ENCODE measurements at places on chromosomes 6 and 20.

- DNase-seq: peak; percentile 36
Measured at GRCh38 chr6:71510057-71510713, 221.6 kb downstream of the OGFRL1 start.

- no peak for DNase-seq
Measured at GRCh38 chr6:40509086-40509485, 78.1 kb downstream of the LRFN2 start.

GRCh38 chr6:157823001-157823527 lies at the start of gene SNX9:
Gene SNX9 (plus strand): TSS chr6:157823246. CDS start chr6:157823435, 189 bp downstream.
- DNase-seq: peak; percentile 94

GRCh38 chr6:47680724-47681123 lies 17.7 kb upstream of the ADGRF4 start:
- no peak for DNase-seq

- no peak for DNase-seq
Measured at GRCh38 chr20:34976286-34976685, 20.6 kb downstream of the MYH7B start.

GRCh38 chr6:169170583-169170955 lies 83.1 kb downstream of the THBS2 start:
- DNase-seq: no peak

GRCh38 chr6:161035182-161035980 lies 43.8 kb downstream of the MAP3K4 start:
- no peak for DNase-seq

DNA sequence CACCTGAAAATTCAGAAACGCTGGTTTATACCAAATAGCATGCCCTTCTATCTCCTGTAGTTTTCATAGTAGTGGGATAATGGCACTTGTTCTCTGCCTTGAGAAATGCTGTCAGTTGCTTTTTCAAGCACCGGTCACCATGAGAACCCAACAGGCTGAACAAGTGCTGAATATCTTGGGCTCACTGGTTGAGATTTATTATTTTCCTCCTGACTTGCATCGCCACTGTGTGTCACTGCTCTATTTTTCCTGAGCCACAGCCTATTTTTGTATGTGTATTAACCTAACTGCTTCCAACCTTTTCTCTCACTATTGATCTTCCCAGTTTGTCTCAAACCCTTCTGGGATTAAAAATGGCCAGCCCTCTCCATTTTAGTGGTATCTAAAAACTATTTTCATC lies 71.9 kb downstream of the OPN5 start:
- peak; percentile 24 for DNase-seq

DNA sequence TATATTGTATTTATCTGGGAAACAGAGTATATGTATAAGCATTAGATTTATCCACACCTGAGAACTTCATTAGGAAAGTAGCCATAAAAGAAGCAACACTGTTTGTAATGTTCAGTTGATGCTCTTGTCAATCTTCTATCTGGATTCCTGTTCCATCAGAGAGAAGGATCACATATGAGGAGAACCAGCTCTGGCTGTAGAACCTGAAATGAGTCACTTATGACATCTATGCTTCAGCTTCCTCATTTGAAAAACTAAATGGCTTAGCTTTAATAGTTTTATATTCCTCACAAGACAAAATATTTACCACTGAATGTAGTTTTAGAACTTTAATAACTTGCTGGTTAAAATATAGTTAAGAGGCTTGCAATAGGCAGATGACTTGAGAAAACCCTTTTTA lies 144.7 kb downstream of the TASP1 start:
- DNase-seq: no peak

DNA sequence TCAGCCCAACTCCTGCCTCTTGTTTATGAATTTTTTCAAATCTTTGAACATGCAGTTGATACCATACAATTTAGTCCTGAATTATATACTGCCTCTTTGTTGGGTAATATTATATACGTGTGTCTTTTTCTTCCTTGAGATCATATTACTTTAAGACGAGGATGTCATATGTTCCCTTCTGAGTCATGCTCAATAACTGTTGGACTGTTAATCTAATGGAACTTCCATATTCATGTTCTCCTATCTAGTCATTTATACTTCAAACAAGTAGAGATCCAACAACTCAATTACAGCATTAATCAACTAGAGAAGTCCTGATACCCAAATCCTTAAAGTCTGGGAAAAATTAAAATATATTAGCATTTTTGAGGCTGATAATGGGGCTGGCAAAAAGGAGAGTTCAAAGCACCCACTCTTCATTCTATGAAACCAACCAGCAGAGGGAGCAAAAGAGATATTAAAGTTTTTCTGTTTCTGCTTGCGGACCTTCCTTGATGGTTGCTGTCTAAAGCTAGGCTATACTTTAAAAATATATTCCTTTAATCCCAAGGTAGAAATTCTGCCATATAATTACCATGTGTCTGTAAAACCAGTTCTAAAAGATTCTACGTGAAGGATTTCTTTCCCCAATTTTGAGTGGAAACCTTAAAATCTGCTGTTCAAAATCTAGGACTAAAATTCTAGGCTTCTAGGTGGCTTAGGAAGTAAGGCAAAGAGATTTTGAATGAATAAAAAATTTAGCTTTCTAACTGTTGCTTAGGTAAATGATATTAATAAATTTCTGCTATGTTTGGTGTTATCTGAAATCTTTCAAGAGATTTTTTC lies 498.9 kb downstream of the BCKDHB start:
- DNase-seq: peak; percentile 67

DNA sequence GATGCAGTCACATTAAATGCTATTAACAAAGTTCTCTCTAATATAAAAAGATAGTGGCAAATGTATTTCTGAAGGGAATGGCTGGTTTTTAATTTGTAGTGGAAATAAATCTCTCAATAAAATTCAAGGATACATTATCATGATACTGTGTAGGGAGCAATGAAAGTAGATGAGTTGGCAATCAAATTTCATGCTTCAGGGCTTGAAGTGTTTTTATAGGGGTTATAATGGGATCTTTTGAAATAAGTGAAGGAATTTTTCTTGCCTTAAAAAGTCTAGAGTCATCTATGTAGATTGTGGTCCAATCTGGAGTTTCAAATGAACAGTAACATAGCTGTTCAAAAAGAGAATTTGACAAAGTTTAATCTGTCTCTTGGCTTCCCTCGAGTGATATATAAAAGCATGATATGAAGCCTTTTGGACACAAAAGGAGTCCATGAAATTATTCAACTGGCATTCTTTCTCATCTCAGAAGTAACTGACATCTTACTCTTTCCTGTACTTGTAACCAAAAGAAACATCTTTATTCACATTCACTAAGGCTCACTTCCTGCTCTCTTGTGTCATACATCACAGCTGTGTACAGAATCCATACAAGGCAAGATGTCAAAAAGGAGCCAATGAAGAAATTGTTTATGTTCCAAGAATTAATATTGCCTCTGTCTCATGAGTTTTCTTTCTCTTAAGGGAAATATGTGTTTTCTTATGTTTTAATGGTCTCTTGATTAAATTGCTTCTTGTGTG lies 591.0 kb upstream of the GJE1 start:
- peak; percentile 17 for DNase-seq

GRCh38 chr6:53828966-53829697 lies 34.3 kb downstream of the LRRC1 start:
- no peak for DNase-seq

DNA sequence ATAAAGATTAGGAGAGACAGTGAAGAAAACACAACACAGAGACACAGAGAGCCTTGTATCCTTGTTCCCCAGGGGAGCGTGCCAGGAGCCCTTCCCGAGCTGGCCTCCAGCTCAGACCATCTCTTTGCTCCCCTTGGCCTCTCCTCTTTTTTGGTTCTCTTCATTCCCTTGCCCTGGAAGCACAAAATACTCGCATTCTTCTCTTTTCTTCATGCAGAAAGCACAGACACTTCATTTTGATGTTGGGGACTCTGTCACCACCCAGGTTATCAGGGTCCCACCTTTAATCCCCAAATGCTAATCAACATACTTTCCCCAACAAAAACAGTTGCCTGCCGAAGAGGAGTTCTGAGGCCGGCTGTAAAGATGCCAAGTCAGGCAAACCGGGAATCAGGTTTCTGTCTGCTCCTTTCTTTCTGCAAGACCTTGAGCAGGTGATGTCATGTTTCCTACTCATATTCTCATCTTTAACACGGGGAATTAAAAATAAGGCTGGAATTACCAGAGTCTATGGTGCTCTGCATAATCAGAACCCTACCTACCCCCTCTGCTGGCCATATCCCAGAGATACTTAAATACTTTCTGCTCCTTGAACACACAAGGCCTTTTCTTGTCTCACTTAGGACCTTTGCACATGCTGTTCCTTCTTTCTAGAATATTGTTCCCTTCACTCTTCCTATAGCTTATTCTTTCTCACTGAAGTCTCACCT lies 21.7 kb downstream of the TGM6 start:
- DNase-seq: peak; percentile 58

DNA sequence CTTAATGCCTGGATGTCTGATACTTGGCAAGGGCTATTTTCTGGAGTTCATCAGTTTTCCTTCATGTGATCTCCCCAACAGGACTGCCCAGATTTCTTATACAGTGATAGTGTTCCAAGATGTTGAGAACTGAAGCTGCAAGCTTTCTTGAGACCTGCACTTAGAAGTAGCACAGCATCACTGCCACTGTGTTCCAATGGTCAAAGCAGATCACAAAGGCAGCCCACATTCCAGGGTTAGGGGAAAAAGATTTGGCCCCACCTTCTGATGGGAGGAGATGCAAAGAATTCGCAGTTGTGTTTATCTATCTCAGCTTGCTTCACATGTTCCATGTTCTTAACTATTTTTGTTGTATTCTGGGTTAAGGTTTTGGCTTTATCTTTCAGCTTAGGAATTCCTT lies 78.2 kb downstream of the GPX5 start:
- no peak for DNase-seq

DNA sequence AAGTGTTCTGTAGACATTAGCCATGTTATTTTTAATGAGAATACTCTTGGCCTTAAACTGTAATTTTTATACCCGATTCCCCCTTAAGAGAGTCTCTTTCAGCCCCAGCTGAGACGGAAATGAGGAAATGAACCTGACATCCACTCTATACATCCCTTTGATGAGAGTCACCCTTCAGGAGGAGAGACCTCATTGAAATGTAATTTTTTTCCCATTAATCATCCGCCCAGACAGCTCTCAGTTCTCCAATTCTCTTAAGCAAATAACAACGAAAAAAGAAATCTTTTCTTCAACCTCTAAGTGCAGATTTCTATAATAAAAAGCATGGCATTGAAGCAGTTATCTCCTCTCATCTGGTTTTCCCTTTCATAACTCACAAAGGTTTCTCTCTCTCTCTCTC lies 243.8 kb upstream of the PMEPA1 start:
- DNase-seq: no peak

DNA sequence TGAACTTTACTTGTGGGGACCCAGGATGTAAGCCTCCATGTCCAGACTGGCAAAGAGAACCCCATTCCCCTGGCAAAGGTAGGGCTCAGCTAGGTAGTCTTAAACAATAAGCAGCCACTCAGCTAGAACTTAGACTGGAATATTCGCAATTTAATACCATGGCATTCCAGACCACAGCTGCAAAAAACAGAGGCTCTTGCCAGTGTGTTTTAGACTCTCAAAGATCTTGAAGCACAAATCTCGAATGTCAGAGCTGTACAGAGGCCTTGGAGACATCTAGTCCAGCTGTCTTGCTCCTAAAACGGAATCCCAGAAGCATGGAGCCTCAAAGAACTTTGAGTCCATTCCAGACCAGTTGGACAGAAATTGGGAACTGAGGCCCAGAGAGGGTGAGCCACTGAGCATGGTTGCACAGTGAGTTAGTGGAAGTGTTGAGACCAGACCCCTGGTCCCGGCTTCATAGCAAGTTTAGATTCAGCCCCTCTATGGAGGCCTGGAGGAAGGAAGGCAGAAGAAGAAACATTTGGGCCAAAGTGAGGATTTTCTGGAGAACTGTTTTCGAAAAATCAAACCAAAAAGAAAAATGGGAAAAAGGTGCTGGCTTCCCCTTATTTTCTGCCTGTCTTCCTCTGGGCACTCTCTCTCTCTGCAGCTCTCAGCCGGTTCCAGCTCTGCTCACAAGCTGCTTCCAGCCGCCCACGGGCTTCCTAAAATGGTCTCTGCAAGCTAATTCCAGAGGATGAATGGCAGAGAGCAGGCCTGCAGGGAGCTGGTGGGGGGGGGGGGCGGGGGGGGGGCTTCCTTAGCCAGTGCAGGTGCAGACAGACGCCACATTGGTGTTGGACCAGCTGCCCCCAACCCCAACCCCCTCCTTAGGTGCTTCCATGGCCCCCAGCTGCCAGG lies 32.4 kb downstream of the AAR2 start:
- DNase-seq: no peak

DNA sequence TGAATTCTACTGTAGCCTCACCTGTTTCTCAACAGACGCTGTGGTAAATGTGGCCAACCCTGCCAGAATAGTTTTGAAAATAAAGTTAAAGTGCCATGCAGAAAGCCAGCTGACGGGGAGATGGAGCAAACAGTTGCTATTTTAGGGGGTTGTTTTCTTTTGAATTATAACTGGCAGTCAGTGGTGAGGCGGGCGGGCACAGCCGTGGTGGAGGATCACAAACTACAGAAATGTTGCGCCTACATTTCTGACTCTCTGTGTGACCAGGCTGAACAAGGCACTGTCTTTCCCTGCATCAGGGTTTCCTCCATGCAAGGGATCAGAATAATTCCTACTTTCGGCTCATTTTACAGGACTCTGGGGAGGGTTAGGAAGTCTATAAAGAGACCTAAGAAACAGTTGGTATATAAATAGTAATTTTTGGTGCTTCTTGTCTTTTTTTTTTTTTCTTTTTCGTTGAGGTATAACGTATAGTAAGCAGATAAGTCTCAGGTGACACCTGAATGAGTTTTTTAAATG lies 17.2 kb downstream of the CHMP4B start:
- no peak for DNase-seq

- DNase-seq: no peak
Measured at GRCh38 chr6:77455271-77455670, 8.0 kb downstream of the HTR1B start.

GRCh38 chr6:163393923-163394322 lies 20.6 kb upstream of the QKI start:
- no peak for DNase-seq

DNA sequence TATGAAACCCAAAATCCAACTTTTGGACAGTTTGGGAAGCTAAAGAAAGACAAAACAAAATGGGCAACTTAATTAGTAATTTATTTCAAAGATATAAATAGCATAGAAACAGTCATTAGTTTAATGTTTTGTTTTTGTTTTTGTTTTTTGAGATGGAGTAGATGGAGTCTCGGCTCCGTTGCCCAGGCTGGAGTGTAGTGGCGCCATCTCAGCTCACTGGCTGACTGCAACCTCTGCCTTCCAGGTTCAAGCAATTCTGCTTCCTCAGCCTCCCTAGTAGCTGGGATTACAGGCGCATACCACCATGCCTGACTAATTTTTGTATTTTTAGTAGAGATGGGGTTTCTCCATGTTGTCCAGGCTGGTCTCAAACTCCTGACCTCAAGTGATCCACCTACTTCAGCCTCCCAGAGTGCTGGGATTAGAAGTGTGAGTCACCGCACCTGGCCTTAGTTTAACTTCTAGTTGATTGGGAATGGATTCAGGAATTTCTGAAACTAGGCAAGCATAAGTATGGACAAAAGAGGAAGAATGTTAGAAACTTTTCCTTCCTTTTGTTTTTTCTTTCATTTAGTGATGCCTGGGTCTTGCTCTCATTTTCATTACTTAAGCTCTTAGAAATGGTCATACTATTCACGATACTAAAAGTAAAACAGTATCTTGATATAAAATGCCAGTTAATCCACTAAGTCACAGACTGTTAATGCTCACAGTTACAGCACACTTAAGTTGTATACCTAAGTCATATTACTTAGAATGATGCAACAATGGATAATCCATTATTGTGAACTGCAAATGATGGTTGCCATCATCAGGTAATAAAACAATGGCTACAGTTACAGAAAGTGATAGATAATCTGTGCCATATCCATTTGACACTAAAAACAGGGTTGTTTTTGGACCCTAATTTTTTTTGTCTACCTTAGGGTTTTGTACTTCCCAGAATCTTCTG lies 8.2 kb downstream of the SENP6 start:
- no peak for DNase-seq

GRCh38 chr6:137697267-137697938 lies 169.7 kb upstream of the TNFAIP3 start:
- DNase-seq: no peak

Data from NCI-H69 (cell line).